Lower leg skin (tissue), 4 donors: ENCODE measurements at places on chromosomes 16 and 17. TPM values are rescaled to one million over a fixed set of nuclear protein-coding genes. Genes with fewer than 3 reads are reported as not detected.

DNA sequence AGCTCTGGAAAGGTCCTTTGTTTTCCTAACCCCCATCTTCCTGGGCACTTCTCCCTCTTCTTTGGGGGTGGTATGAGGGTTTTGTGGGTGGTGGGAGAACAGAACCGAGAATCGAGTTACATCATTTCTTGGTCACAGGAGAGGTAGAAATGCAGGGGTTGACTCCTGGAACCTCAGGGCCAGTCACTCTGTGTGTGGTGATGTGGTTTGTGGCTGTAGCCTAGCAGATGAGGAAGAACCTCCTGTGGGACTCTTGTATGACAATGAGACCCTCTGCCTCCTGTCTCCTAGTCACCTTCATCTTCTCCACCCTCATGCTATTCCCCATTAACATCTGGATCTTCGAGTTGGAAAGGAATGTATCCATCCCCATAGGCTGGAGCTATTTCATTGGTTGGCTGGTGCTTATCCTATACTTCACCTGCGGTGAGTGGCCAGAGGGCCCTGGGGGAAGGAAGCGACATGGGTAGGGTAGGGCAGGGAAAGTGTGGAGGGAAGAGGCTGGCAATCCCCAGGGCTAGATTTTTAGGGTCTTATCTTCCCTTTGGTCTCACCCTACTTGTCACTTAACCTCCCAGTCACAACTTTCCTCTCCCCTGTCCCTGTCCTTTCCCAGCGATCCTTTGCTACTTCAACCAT lies 5.5 kb downstream of the ODF4 start:
- no peak for DNase-seq

GRCh38 chr16:83722456-83723183 lies 85.2 kb upstream of the HSBP1 start:
- no peak for DNase-seq

- no peak for DNase-seq
Observed at GRCh38 chr17:74816905-74817620, 40.9 kb upstream of the NAT9 start.

GRCh38 chr17:17121162-17121561 lies 78.9 kb downstream of the MPRIP start:
- DNase-seq: no peak

DNA sequence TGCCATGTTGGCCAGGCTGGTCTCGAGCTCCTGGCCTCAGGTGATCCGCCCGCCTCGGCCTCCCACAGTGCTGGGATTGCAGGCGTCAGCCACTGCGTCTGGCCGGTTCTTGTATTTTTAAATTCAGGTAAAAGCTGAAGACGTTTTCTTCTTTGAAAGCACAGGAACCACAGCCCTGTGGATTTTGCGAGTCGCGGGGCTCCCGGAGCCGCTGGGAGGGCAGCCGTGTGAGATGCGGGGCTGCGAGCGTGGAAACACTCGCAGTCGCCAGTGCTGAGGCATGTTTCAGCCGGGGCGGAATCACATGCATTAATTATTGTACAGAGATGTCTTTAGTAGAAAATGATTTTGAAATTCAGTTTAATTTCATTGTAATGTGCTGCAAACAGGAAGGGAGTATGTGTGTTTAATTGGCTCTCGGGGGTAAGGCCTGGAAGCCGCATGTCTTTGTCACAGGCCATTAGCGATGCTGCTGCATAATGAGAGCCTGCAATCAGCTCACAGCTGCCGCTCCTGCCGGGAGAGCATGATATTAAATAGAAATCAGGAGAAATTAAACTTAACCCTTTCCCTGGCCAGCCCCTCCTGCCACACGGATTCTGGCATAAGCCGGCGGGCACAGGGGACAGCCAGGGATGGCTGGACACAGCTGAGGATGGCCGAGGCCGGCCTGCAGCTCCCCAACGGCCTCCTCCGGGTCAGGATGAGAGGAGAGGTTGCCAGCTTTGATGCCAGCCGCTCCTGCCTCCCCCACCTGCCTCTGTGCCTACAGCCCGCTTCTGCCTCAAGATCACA lies 35.4 kb upstream of the CDH15 start:
- DNase-seq: no peak

- DNase-seq: peak; percentile 64
Observed at GRCh38 chr16:80594756-80595155, 54.0 kb downstream of the DYNLRB2 start.

KRTAP1-5 gene
- 10.9 TPM for total RNA-seq

DNA sequence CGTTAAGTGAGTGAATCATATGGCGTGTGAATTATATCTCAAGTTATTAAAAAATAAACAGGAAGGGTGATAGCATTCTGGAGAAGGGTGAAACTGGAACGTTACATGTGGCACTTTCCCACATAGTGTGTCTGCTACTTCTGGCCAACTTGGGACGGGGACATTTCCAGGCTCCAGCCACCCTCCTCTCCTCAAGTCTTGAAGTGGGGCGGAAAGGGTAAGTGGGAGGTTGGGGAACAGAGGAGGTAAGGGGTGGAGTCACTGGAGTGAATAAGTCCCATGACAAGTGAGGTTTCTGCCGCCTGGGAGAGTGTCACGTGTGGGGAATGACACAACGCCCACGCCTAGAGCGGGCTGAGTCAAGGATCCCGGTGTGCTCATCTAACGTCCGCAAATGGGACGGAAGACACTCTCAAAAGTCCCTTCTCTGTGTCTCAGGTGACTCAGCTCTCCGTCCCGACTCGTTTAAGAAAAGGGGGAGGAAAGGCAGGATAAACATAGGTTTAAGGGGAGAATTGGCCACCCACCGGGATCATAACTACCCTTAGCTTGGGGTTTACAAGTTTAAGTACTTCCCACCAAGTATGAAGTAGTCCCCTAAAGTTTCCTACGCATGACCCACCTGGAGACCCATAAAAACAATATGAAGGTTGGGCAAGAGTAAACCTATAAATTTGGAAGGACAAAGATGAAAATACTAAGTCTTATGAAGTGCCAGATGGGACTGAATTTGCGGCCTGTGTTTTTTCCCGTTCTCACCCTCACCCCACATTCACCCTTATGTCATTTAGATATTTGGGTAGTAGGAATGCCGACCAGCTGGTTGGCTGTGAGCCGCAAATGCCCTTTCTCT lies 1.2 kb upstream of the SPAG9 start:
- peak; percentile 99 for DNase-seq

- no peak for DNase-seq
Observed at GRCh38 chr17:45121055-45121454, 11.3 kb downstream of the PLCD3 start.

- peak; percentile 65 for DNase-seq
Observed at GRCh38 chr16:87086156-87086555, 231.0 kb downstream of the C16orf95 start.

DNA sequence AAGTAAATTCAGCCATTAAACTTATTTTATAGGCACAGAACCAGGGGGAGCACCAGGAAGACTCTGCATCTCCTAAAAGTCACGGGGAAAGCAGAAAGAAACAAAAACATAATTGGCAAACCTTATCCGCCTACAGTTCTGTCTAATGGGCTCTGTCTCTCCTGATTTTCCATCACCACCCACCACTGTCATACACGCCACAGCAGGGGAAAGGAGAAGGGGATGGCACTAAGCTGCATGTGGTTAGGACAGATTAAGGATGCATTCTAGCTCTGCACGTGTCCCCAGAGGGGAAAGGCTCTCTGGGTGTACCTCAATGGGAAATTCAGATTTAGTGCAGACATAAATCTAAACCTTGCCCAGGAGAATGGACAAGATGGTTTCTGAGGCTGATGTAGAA lies 359.8 kb downstream of the TMEM114 start:
- no peak for DNase-seq

KRTAP3-1 gene
- total RNA-seq: 4.0 TPM

- DNase-seq: no peak
Observed at GRCh38 chr17:55770196-55770870, 19.5 kb downstream of the PCTP start.

DNA sequence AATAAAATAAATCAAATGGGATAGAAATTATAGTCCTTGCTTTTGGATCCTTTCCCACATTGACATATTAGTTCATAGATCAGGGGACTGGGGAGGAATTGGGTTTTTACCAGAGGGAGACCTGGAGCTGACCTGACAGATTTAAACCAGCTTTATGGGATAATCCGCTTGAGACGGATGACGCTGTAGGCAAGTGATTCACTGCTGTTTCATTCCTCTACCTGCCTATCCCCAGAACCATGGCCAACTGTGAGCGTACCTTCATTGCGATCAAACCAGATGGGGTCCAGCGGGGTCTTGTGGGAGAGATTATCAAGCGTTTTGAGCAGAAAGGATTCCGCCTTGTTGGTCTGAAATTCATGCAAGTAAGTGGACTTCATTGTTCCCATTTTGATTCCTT lies 2.1 kb downstream of the NME1 start:
- DNase-seq: no peak

- no peak for DNase-seq
Observed at GRCh38 chr17:63998050-63998720, at the start of gene PRR29. Gene PRR29 (plus strand): TSS chr17:63998351. CDS start chr17:63998365, 14 bp downstream.

- DNase-seq: no peak
Observed at GRCh38 chr16:16062023-16062937, 112.9 kb downstream of the ABCC1 start.

CYB561 gene
- 58.7 TPM for total RNA-seq

DNA sequence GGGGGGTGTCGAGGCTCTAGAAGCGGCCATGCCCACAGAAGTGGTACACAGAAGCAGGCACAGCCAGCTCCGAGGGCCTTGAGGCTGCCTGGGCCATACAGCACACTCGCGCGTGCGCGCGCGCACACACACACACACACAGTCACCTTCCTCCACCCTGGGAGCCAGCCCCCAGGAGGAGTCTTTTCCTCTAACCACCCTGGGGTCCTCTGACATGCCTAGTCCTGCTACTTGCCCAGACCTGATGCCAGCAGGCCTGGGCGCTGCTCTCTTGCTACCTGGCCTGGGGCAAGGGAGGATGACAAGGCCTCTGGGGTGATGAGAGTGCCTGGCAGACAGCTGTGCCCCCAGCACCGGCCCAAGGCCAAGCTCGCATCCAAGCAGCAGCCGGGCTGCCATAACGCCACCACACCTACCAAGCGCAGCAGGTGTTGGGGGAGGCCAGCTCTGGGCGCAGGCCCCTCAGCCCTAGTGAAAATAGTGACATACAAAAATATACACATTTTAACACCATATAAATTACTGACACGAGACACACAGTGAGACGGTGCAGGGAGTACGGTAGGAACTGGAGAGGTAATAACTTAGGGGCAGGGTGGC lies 41.1 kb downstream of the TSC2 start:
- DNase-seq: no peak

GRCh38 chr17:50360486-50361115 lies 12.4 kb downstream of the MRPL27 start:
- no peak for DNase-seq

DNA sequence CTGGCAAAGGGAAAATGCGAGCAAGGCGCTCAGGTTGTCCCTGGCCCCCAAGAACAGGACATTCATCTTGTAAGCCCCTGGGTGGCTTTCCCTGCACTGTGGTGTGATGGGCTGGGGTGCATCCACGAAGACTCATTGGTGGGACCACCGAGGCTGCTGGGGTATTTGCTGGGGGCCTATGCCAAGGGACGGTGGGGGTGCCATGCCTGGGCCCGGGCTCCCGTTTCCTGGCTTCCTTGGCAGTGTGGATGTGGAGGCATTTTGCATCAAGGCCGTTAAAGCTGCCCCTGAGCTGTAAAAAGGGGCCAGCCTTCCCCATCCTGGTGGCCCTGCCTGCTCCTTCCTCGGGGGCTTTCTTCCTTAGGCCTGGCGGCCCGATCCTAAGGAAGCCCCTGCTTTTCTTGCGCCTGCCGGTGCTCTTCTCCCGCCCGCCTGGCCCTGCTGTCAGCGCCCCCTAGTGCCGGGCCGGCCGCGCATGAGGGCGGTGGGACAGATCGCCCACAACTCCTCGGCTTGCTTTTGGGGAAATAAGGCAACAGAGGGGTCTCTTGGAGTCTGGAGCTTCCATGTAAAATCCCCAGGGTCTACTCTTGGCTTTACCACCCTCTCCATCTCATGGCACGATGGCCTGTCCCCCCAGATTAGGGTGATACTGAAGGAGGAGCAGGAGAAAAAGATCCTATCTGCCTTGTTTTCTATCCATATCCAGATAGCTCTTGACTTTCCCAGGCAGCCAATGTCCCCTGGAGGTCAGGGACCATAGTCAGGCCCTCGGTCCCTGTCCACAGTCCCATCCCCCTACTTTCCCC lies 9.8 kb upstream of the TBX2 start:
- no peak for DNase-seq

ARHGAP44 gene
- total RNA-seq: 3.0 TPM

- DNase-seq: no peak
Observed at GRCh38 chr17:33137426-33137825, 145.8 kb downstream of the SPACA3 start.

- no peak for DNase-seq
Observed at GRCh38 chr17:49521088-49521450, 26.0 kb downstream of the NGFR start.

GRCh38 chr17:40021451-40021971 lies 6.3 kb downstream of the CSF3 start:
- DNase-seq: no peak

WFIKKN1 gene
- 5.0 TPM for total RNA-seq

DNA sequence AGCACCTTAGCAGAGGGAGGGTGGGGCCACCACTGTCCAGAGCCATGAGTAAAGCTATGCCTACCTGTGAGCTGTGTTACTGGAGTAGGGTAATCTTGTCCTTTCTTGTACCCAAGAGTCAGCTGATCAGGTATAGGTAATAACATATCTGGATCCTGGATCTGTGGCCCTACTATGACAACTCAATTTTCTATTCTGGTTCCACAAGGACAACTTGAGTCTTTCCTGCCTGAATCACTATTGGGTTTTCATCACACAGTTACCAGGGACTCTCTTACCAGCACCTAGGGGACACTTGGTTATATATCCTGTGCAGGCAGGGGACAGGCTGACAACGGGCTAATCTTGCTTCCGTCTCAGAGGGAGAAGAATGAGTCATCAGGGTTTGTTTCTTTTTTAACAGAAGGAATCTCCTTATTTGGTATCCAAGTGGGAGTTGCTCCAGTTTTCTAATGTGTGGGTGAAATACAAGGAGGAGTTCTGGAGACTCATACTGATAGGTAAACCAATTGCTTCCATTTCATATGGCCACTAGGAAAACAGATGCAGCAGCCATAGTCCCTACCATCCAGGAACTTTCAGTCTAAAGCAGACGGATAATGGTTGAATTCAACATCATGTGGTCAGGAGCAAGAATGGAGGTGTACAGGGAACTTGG lies 6.8 kb downstream of the ZNF267 start:
- no peak for DNase-seq

DNA sequence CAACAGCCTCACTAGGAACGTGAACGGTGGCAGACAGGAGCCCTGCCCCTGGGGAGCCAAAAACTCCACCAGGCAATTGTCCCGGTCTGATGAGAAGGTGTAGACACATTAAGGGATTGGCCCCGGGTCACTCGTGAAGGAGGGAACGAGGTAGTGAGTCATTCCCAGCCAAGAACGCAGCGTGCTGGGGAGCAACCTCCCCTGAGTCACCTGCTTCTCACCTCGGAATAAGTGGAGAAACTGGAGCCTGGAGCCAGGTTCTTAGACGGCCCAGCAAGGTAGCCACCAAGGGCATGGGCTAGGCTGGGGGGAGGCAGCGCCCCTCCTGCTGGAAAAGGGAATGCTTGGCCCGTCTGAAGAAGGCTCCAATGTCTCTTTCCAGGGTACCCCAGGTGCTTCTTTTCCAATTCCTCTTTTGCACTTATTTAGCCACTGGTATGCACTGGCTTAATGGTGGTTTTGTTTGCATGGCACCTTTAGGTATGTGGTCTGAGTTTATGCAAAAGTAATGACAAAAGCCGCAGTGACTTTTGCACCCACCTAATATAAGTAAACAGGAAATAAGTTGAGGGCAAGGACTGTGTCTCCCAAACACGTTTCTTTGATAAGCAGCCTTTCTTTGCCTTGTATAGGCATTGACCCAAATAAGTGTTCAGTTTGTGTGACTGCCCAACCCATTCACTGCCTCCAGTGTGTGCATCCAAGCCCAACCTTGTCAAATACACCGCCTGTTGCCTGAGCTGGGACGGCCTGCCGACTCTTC lies 1.8 kb upstream of the HELZ start:
- DNase-seq: peak; percentile 58

- DNase-seq: no peak
Observed at GRCh38 chr17:48179071-48179945, 71.7 kb downstream of the SNX11 start.
